Naive thymus-derived CD8-positive, alpha-beta T cell (primary cell): ENCODE measurements at places on chromosomes 3 and 15. TPM values are rescaled to one million over a fixed set of nuclear protein-coding genes. Genes with fewer than 3 reads are reported as not detected.

CLDN18 gene
- total RNA-seq, result not detected

GCHFR gene
- total RNA-seq, result 17.8 TPM

CP gene
- total RNA-seq, result not detected

GLDN gene
- total RNA-seq, result not detected

A4GNT gene
- total RNA-seq, result not detected

CILP gene
- total RNA-seq, result 0.44 TPM

CDCP1 gene
- not detected for total RNA-seq
